ENCODE measurements at places on chromosomes 12 and 14.

DNA sequence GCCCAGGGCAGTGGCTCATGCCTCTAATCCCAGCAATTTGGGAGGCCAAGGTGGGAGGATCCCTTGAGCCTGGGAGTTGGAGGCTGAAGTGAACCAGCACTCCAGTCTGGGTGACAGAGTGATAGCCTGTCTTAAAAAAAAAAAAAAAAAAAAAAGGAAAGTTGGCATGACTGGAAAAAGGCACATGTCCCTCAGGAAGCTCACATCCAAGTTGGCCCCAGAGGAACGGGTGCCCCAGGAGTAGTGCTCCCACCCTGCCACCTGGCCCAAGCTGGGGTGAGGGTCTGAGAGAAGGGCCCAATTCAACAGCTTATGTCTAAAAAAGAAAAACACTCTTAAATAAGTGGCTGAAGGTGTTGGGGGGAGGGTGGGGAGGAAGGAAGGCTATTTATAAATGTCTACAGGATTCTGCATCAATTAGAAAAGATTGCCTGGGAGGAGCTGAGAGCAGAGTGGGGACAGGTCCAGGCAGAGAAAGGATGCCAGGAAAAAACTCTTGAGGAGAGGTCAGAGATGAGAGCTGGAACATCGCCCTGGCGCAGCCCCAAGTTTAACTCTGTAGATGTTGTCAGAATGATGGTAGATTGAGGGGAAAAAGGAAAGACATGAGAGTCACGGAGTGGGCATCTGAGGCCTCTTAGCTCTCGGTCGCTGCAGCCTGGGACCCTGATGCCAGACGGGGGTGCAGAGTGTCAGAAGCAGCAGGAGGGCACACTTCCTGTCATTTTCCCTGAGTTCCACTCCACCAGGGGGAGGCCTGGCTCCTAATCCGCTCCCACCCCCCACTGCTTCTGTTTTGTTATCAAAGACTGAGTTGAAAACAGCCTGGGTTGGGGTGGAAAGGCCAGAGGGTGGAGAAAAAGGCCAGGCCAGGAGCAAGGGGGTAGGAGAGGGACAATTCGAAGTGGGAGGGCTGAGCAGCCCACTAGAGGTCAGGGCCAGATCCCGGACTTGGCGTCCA is 7.3 kb downstream of the SPRYD3 start:
- DNase-seq = no peak

GRCh38 chr14:39430762-39431415 is 1.3 kb downstream of the FBXO33 start:
- no peak for DNase-seq

GRCh38 chr12:124560146-124560890 is 7.1 kb downstream of the NCOR2 start:
- DNase-seq = no peak

DNA sequence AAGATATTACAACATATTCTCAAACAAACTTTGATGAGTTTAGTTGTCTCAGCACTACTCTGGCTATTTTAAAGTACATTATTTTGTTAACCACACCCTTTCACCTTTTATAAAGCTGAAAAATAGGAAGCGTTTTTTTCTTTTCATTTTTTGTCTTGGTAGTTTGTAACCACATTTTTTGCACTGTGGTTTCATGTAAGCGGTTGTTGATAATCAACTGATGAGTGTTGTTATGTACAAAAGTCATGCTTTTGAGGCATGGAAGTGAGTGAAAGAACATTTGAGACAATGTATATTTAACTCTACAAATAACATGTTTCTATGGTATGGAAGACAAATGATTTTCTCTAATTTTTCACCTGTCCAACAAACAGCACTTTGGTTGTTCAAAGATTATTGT is 52.1 kb upstream of the ATP2B1 start:
- DNase-seq = no peak

- no peak for DNase-seq
Measured at GRCh38 chr14:90483571-90483974, 86.7 kb downstream of the CALM1 start.

DNA sequence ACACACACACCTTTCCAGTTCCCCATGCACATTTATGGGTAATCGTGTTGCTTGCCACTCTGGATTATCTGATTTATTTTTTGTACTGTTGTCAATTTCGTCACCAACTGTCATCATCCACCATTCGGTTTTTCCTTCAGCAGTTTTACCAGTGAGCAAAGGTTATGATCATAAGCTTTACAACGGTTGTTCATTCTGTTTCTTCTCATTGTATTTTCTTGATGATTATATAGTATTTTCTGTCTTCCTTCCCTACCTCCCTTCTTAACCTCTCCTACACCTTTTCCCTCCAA is 680 bp downstream of the NECAP1 start:
- no peak for DNase-seq

DNA sequence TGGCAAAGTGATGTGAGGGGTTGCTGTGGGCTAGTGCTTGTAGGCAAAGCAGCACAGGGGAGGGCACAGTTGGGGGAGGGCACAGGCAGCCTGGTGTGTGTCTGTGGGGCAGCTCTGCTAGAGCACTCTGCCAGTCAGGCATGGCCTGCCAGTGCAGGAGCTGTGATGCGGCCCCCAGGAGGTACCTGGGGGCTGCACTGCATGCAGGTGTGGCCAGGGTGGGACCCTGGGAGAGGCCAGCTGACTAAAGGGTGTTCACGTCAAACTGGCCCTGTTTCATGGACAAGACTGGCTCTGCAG is 54.1 kb downstream of the FRS2 start:
- DNase-seq = no peak

DNA sequence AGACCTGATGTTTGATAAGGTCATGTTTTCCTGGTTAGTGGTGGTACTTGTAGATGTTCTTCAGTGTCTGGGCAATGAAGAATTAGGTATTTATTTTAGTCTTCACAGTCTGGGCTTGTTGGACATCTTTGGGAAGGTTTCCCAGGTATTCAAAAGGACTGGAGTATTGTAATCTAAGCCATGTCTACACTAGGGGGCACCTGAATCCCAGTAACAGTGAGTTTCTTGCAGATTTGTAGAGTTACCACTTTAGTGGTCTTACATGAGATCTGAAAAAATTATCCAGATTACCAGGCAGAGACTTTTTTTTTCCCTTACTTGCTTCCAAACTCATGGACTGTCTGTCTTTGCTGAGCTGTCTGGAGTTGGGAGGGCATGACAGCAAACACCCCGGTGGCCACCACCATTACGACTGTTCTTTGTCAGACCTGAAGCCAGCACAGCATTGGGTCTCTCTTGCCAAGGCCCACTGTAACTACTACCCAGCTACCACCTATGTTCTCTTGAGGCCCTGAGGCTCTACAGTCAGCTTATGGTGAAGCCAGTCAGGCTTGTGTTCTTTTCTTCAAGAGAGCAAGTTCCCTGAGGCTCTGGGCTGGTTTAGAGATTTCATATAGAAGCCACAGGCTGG is 820.7 kb upstream of the FBXO33 start:
- no peak for DNase-seq

DNA sequence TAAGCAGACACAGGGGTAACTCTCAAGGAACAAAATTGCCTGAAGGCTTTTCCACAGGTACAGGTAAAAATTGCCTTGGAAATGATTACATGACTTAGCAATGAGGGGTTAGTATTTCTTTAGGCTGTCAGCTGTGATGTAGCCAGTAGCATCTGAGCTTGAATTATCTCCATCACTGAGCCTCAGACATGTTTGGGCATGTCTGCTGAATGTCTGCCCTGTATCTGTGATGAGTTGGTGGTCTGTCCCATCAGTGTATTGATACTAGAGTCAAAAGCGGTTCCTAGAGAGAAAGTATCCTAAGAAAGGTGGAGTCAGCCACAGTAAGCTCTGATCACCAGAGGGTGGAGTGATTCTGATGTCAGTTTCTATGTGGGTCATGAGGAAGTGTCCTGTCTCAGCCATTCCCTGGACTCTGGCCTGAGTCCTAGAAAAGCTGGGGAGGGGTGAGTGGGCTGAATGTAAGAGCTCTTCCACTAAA is 16.3 kb downstream of the AKAP6 start:
- DNase-seq = no peak

GRCh38 chr12:51323966-51324895 is at the start of gene BIN2:
Gene BIN2, minus strand, starts transcription at chr12:51324174. Its CDS starts 72 bp downstream, at chr12:51324102.
- no peak for DNase-seq

- no peak for DNase-seq
Measured at GRCh38 chr12:49348781-49349180, 2.1 kb downstream of the DNAJC22 start.

- DNase-seq = no peak
Measured at GRCh38 chr12:15540005-15540404, 217.7 kb downstream of the PTPRO start.

DNA sequence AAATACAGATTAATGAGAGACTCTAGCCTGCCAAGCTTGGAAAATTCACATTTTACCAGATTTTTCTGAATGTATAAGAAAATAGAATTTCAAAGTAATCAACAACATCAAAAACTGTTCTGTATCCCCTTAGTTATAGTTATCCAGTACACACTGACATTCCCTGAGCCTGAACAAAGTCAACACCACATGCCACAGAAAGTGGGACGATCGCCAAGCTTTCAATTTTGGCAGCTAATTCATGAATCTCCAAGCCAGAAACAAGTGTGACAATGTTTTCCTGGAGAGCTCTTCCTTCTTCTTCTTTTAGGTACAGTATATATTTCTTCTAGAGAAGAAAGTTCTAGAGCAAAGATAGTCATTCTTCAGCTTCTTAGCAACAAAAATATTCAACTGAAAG is 290.2 kb downstream of the PRKD1 start:
- no peak for DNase-seq

DNA sequence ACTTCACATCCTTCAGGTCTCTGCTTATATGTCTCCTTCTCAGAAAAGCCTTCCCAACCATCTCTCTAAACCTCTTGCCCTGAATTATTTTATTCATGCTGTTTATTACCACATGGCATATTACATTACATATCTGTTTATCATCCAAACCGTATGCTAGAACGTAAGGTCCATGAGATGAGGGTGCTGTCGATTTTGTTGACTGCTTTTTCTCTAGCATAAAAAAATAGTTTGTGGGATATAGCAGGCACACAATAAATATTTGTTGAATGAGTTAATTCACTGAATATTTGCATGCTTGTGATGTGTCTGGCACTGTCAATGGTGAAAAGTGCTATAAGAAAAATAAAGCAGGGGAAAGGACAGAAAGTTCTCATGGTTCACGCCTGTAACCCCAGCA is 22.9 kb downstream of the SAMD4A start:
- DNase-seq = no peak

- DNase-seq = no peak
Measured at GRCh38 chr12:3228552-3228951, 151.4 kb downstream of the TSPAN9 start.

- no peak for DNase-seq
Measured at GRCh38 chr12:64160021-64160710, 61.9 kb downstream of the KICS2 start.

DNA sequence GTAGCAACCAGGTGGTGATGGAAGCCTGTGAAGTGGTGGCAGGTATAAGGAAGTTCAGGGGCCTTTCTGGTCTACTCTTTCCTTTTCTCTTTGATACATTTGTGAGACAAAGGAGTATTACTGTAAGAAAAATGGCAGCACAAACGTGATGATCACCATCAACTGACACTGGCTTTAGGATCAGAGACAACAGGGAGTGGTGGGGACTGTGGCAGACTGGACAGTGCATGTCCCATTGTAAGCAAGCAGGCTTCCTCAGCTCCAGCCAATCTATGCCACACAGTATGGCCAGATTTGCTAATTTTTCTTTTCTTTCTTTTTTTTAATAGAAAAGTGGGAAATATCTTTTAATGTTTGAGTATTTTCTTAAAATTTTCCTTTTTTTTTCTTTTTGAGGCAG is 19.0 kb upstream of the IFT81 start:
- no peak for DNase-seq

- DNase-seq = no peak
Measured at GRCh38 chr14:33534632-33535031, 416.2 kb downstream of the EGLN3 start.

DNA sequence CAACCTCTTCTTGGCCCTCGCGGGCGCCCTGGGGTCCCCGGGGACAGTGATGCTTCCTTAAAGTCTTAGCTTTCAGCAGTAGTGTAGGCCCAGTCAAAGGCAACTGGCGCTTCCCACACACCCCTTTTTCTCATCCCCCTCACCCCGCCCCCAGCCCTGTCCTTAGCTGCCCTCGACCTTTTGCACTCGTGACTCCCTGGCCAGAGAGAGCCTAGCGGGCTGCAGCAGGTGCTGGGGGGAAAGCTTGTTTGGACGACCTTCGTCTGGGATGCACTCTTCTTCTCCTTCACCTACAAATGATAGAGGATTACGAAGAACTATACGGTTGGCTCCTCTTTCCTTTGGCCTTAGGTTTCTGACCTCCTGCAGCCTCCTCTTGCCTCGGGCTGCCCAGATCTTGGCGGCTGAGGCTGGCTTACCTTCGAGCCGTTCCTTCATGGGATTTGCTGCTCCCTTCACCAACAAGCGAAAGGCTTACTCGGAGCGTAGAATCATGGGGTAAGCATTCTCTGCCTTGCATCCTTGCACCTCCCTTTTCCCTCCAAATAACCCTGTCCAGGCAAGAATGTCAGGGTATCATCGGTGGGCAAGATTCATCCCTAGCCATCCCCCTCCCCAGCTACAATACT is 815 bp downstream of the COQ10A start:
- no peak for DNase-seq

DNA sequence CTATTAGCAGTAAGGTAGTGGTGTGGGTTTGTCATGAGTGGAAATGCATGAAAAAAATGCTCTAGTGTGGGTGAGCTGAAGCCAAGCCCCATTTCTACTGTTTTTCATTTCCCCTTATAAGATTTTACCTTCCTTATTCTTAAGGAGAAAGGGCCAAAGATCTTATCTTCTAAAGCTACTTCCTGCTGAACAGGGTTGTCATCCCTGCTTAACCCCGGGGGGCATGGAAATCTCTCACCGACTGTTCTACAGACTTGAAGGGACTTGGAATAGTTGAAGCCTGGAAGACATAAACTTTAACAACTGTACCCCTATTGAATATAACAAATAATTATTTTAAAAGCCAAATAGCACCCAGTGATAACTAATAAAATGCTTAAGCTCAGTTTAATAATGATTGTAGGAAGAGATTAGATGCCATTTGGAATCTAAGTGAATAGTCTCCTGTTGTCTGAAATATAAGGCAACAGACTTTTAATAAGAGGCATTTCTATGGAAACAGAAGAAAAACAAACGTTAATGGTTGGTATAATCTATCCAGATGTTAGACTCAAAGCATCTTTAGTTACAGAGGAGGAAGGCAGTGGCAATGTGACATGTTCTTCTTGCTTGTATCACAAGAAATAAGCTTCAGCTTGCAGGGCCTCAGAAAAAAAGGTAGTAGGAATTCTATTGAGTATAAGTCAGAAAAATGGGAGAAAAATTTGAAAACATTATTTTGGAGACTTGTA is 1.8 kb upstream of the GMFB start:
- no peak for DNase-seq

Data from occipital lobe (tissue), 3 donors.